ENCODE measurements at places on chromosomes 6 and 20.

DNA sequence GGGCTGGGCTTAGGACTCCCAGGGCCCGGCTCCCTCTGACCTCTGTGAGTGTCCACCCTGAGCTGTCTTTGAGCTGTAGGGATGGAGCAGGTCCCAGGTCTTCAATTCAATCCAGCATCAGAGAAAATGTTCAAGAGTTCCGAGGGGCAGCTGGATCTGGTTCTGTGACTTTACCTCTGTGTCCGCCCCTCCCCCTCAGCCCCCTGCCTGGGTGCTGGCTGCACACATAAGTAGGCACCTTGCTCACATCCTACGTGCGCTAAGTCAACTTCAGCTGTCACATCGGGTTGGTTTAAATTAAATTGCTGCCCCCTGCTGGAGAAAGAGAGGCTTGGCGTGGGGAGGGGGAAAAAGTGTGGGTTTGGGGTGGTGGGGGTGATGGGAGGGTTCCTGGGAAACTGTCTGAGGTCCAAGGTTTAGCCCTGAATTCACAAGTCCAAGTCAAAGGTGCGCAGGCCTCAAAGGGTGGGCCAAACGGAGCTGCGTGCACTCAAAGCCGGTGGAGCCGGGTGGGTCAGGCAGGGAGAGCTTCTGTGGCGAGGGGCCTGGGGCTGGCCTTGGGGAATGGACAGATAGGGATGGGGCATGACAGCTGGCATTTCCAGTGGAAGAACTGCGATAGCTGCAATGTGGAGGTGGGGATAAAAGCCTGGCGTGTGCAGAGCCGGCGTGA lies 3.0 kb downstream of the WFDC5 start:
- no peak for DNase-seq

- DNase-seq = no peak
Observed at GRCh38 chr6:32224696-32225095, 829 bp upstream of the NOTCH4 start.

DNA sequence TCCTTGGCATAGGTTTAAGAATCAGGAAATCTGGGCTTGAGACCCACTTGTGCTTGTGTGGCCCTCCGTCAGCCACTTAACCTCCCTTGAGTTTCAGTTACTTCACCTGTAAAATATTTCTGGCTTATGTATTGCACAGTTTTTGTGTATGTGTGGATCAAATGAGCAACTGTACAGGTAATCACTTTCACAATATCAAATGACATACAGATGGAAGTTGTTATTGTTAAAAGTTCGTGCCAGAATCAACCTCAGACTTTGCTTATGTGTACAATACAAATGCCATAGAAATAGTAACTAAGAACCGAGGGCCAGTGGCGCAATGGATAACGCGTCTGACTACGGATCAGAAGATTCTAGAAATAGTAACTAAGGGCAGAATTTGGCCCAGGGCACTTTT lies 65.6 kb upstream of the KIF13A start:
- no peak for DNase-seq

GRCh38 chr20:22995923-22996322 lies 39.2 kb upstream of the SSTR4 start:
- DNase-seq = no peak

DNA sequence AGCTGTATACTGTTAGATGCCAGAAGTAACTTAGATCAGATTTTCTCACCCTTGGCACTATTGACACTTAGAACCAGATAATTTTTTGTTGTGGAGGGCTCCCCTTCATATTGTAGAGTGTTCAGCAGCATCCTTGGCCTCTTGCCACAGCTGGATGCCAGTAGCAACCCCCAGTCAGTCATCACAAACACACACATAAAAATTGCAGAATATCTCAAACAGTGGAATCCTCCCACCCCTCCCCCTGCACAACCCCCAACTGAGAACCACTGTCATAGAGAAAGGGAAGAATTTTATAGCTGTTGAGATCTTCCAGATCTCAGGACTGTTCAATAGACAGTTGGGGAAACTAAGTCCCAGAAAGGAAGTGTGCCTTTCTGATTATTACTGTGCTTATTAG lies 81.2 kb upstream of the VSTM2L start:
- DNase-seq = no peak

- DNase-seq = no peak
Observed at GRCh38 chr20:17987988-17988387, 19.2 kb downstream of the MGME1 start.

DNA sequence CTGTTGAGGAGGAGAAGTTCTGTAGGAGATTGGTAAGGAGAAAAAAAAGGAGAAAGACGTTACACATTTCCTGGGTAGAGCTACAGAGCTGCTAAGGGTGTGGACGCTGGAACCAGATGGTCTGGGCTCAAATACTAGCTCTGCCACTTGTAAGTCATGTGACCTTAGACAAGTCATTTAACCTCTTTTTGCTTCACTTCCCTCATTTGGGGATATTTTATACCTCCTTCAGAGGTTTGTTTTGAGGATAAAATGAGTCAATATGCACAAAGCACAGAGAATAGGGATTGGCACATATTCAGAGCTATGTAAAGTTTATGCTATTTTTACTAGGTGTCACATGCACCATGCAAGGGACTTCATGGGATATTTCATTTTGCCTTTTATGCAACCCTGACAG lies 708.8 kb downstream of the DHX35 start:
- DNase-seq = no peak

- no peak for DNase-seq
Observed at GRCh38 chr6:160284575-160284974, 26.0 kb upstream of the SLC22A2 start.

- no peak for DNase-seq
Observed at GRCh38 chr20:52433326-52434040, 241.9 kb upstream of the ZFP64 start.

- DNase-seq = no peak
Observed at GRCh38 chr20:5220321-5221060, 93.7 kb downstream of the CDS2 start.

- no peak for DNase-seq
Observed at GRCh38 chr6:10033223-10033829, 381.5 kb downstream of the TFAP2A start.

- no peak for DNase-seq
Observed at GRCh38 chr6:34334796-34335416, 57.6 kb downstream of the NUDT3 start.

DNA sequence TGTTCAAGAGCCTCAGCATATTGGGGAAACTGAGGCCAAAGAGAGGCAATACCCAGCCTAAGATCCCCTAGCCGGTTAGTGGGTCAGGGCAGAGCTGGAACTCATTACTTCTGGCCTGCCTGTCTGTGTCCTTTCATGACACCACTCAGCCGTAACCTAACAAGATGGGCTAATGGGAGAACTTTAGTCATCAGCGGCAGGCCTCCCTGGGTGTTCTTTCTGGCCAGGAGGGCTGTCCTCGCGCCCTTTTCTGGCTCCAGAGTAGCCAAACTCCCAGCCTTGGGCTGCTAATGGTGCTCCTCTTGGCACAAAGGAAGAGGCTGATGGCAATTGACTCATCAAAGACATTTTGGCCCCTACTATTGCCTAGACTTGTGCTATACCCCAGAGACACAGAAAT lies 76.6 kb downstream of the NCR2 start:
- no peak for DNase-seq

GRCh38 chr6:163659803-163660202 lies 245.3 kb downstream of the QKI start:
- no peak for DNase-seq

- no peak for DNase-seq
Observed at GRCh38 chr6:15170126-15170525, 75.7 kb upstream of the JARID2 start.

- no peak for DNase-seq
Observed at GRCh38 chr20:13855613-13856012, 70.8 kb downstream of the NDUFAF5 start.

GRCh38 chr6:19413323-19413722 lies 423.8 kb upstream of the ID4 start:
- DNase-seq = no peak

- DNase-seq = no peak
Observed at GRCh38 chr6:80316686-80317231, 210.3 kb downstream of the BCKDHB start.

DNA sequence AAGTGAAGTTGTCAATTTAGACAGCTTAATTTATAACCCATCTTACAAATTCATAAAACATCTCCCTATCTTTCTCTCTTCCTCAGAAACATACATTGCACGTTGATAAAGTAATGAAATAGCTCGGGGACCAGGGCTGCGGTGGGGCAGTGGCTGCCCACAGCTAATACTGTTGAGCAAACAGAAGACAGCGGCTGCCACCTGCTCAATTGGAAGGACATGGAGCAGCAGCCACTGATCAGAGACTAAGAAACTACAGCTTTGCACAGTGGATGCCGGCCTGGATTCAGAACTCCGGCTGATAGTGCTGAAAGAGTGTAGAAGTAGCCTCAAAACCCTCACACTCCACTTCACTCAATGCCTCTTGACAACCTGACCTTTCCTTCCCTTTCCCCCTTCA lies 157.9 kb upstream of the PDE10A start:
- DNase-seq = no peak

DNA sequence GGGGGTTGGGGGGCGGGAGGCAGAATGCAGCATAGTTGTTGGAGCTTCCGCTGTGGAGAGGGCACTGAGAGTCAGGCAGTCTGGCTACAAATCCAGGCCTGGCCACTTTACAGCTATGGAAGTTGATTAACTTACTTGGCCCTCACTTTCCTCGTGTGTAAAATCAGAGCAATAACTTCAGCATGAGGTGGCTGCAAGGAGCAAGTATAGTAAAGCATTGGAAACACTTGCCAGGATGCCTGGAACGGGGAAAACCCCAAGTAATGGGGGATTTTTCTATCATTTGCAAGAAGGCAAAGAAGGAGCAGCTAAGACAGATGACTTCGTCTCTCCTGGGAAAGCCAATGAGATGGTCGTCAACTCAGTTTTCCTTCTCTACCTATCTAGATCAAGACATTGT lies 35.8 kb downstream of the AGPAT4 start:
- DNase-seq = no peak

DNA sequence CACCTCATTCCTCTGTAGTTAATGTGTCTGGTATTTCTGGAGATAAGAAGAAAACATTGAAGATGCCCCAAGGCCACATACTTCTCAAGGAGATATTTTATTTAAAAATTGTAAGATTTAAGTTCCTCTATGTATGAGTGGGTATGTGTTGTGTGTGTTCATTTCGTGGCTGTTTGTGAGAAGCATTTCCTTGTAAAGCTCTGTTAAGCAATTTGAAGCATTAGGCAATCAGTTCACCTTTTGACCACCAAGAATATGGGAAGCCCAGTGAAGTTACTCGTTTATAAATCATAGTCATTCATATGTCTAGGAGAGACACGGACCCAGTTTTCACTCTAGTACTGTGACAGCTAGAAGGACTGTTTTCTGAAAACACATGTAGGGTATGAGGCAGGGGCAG lies 717.6 kb upstream of the MAP3K7 start:
- no peak for DNase-seq

DNA sequence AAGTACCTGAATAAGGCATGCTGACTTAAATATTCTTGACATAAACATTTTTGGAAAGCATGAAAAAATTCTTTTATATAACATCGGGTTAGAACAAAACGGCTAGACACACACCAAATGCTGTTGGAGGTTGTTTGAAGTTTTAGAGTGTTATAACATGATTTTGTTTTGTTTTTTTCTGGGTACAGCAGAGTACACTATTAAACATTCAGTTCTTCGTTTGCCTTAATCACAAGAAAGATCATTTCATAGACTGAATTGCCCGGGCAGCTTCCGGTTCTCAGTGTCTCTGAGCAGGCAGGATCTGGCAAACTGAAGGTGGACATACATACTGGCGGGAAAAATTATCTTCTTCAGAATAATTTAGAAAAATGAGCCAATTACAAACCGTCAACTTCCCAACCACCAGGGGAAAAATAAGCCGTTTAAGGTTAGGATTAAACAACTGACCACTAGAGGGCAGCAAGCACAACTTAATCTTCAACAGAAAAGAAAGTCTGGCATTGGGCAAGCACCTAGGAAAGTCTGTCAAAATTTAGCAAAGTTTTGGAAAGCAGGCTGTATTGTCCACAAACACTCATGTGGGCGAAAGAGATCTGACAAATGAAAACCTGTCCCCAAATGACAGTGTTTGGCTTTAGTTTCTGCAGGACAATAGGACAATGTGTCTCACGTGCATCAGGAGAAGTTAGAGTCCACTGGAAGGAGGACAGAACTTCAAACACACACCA lies 15.0 kb downstream of the ZNF217 start:
- peak; percentile 75 for DNase-seq

DNA sequence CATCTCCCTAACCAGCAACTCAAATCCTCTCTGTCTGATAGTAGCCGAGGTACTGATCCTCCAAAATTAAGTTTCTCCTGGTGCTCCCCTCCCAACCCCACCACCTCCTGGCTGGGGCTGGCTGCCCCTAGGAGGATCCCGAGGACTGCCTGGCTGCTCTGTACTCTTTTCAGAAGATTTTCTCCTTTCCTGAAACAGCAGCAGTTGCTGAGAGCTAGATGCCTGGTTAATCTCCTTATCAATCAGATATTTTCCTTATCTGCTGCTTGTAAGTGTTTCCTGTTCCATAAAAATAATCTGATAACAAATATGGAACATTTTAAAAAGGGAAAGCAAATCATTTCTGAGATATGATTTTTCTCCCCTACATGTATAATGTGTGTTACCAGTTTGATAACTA lies 52.8 kb downstream of the ZMYND8 start:
- DNase-seq = no peak

DNA sequence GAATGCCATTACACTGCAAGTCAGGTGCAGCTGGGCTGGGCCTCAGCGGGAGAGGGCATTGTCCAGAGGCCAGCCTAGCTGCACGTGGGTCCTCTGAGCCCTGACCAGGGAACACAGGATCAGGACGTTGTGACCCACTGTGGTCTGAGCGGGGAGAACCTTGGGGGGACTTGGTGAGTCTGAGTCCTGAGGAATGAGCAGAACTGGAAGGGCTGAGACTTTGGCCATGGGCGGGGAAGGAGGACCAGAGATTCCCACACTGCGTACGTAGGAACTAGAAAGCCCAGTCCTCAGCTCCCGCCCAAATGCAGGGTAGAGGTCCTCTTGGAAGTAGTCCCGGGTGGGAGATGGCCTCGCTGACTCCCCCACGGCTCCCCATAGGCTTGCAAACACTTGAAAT lies 42.5 kb downstream of the GABRR2 start:
- no peak for DNase-seq

- no peak for DNase-seq
Observed at GRCh38 chr6:26226579-26226967, 138.4 kb upstream of the BTN3A2 start.

DNA sequence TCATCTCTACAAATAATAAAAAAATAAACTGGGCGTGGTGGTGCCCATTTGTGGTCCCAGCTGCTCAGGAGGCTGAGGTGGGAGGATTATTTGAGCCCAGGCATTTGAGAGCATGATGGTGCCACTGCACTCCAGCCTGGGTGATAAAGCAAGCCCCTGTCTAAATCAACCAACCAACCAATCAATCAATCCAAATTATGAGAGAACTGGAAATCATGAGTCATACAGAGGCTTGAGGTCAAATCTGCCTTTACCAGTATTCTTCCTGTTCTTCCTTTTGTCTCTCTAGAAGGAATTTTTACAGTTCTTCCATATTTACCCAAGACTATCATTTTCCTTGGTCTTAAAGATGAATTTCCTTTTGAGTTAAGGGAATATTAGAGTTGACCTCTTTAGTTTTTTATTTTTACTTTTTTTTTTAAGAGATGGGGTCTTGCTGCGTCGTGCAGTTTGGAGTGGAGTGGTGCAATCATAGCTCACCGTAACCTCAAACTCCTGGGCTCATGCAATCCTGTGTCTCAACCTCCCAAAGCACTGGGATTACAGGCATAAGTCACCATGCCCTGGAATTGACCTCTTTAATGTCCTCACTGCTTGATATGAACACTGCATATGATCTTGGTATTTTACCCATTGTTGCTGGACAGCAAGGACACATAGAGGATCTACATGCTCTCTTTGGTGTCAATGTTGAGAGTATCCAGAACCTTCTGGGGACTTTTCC lies 44.1 kb upstream of the TXNDC5 start:
- no peak for DNase-seq

Measured in iPS DF 6.9 (cell line).